ENCODE measurements at places on chromosomes 12 and 14. TPM values are rescaled to one million over a fixed set of nuclear protein-coding genes. Genes with fewer than 3 reads are reported as not detected.

TAS2R14 gene
- total RNA-seq = 0.70 TPM

TOX4 gene
- 17.8 TPM for total RNA-seq

ALDH1L2 gene
- total RNA-seq = 8.0 TPM

RTL1 gene
- not detected for total RNA-seq

KRT7 gene
- 353 TPM for total RNA-seq

JAG2 gene
- 61.6 TPM for total RNA-seq

RND1 gene
- total RNA-seq = not detected

BBOF1 gene
- 0.47 TPM for total RNA-seq

LRRC10 gene
- total RNA-seq = not detected

IFNG-AS1 gene
- total RNA-seq = not detected

FIGNL2 gene
- total RNA-seq = not detected

RNASE11 gene
- not detected for total RNA-seq

PRPH gene
- total RNA-seq = 0.16 TPM

All from hair follicular keratinocyte (primary cell).